ENCODE measurements at places on chromosomes 3 and 15.

GRCh38 chr15:73386886-73387506 is 18.2 kb upstream of the HCN4 start:
- DNase-seq: no peak

GRCh38 chr3:32817558-32818228 is at the start of gene TRIM71:
Gene TRIM71, plus strand, starts transcription at chr3:32817997. Its CDS starts 84 bp downstream, at chr3:32818081.
- no peak for DNase-seq

GRCh38 chr3:70606018-70606417 is 293.6 kb upstream of the MDFIC2 start:
- no peak for DNase-seq

- DNase-seq: peak; percentile 71
Measured at GRCh38 chr3:126338790-126339288, 18.4 kb downstream of the KLF15 start.

- DNase-seq: no peak
Measured at GRCh38 chr15:65551183-65551582, 20.9 kb downstream of the HACD3 start.
